ENCODE measurements at places on chromosomes 11 and 22. TPM values are rescaled to one million over a fixed set of nuclear protein-coding genes. Genes with fewer than 3 reads are reported as not detected.
A peak's percentile ranks its signal among the peaks of the same experiment; 100 is the strongest.

DNA sequence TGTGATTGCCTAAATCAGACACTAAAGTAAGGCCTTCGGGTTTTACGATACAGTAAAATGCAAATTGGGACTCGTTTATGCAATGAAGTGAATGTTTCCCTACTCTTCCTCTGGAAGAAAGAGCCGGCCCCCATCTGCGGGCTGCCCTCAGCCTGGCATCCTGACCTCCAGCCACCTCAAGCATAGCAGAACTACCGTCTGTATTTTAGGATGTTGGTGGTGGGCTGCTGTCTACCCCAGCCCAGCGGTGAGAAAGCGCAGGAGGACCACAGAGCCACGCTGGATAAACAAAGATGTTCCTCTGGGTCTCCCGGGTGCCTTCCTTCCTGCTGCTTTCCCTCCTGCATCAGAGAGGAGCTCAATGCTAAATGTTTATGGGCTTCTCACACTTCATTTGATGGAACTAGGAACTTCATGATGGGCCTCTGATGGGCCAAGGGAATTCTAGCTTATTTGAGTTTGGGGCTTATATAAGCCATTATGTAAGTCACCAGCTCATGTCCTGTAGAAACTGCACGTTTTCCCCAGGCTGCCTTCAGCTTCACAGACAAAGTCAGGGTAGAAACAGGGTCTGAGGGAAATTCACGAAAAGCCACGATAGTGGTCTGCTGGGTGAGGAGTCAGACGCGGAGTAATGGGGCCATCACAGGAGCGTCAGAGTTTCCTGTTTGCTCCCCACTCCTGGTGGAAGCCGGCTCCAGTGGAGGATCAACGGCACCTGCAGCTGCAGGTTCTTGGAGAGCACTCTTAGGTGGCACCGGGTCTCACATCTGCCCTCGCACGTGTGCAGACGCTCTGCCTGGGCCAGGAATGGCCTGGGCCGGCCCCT, 287.4 kb downstream of the BRD1 start:
- DNase-seq: peak; percentile 26
- peaks cover 7% of the 10 kb centered on the region for H3K4me1 ChIP-seq
- no peak overlapping the region for H3K27ac ChIP-seq
- no peaks in the 10 kb centered on the region for H3K36me3 ChIP-seq
- no peak overlapping the region for H3K4me3 ChIP-seq

Gene CASP5
- total RNA-seq: not detected

- H3K36me3 ChIP-seq: no peaks in the 10 kb centered on the region
- H3K27ac ChIP-seq: no peak overlapping the region
- DNase-seq: no peak
- no peaks in the 10 kb centered on the region for H3K4me1 ChIP-seq
Measured at GRCh38 chr22:37154925-37155712, 5.4 kb upstream of the IL2RB start.

- no peak for DNase-seq
- no peaks in the 10 kb centered on the region for H3K36me3 ChIP-seq
- H3K27me3 ChIP-seq: no peaks in the 10 kb centered on the region
- no peak overlapping the region for H3K27ac ChIP-seq
Measured at GRCh38 chr11:82673631-82674030, 60.0 kb downstream of the FAM181B start.

DNA sequence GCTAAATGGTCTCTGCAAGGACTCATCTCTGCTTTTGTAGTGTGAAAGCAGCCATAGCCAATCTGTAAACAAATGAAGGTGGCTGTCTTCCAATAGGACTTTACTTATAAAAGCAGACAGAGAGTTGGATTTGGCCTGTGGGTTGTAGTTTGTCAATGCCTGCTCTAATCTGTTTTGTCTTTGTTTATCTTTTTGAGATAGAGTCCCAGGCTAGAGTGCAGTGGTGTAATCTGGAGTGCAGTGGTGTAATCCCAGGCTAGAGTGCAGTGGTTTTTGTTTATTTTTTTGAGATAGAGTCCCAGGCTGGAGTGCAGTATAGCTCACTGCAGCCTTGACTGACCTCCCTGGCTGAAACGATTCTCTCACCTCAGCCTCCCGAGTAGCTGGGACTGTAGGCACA, 8.6 kb downstream of the PPP6R3 start:
- H3K27ac ChIP-seq: no peak overlapping the region
- H3K36me3 ChIP-seq: peaks cover 29% of the 10 kb centered on the region
- H3K4me1 ChIP-seq: peaks cover 10% of the 10 kb centered on the region
- H3K27me3 ChIP-seq: no peaks in the 10 kb centered on the region

Gene MS4A2
- not detected for total RNA-seq

DNA sequence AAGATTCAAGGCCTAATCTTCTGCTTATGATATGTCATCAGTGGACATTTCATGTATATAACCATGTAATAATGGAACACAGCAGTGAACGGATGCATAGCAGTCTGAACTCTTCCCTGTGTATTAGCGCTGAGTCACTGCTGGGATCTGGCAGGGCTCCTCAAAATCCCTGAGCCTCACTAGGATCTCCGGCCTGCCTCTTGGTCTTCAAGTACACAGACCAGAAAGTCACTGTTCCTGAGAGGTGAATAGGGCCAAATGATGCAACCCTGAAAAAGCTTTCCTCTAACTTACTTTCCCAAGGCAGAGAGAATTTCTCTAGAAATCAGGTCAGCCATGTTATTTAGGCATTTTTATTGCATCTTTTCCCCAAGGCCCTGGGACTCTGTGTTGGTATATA, 35.0 kb downstream of the POU2AF1 start:
- peaks cover 45% of the 10 kb centered on the region for H3K27me3 ChIP-seq
- no peak overlapping the region for H3K27ac ChIP-seq
- no peaks in the 10 kb centered on the region for H3K4me1 ChIP-seq
- no peaks in the 10 kb centered on the region for H3K36me3 ChIP-seq

Gene HDHD5
- 39.4 TPM for total RNA-seq

- no peaks in the 10 kb centered on the region for H3K27me3 ChIP-seq
- DNase-seq: peak; percentile 47
- H3K4me3 ChIP-seq: no peak overlapping the region
- H3K4me1 ChIP-seq: peaks cover 11% of the 10 kb centered on the region
- no peaks in the 10 kb centered on the region for H3K36me3 ChIP-seq
- H3K27ac ChIP-seq: no peak overlapping the region
Measured at GRCh38 chr11:116093481-116094270, 589.5 kb upstream of the CADM1 start.

Gene MPZL2
- 3.2 TPM for total RNA-seq

- peak; percentile 58 for DNase-seq
- H3K27ac ChIP-seq: no peak overlapping the region
- H3K36me3 ChIP-seq: peaks cover 9% of the 10 kb centered on the region
- peaks cover 19% of the 10 kb centered on the region for H3K27me3 ChIP-seq
- no peak overlapping the region for H3K4me3 ChIP-seq
Measured at GRCh38 chr11:113363996-113364641, 23.5 kb upstream of the ANKK1 start.

Gene BBS1
- 52.4 TPM for total RNA-seq

Gene MFNG
- 6.6 TPM for total RNA-seq

Gene MMP27
- total RNA-seq: not detected

Gene KCTD14
- 8.6 TPM for total RNA-seq

Gene LRRC10B
- 0.36 TPM for total RNA-seq

DNA sequence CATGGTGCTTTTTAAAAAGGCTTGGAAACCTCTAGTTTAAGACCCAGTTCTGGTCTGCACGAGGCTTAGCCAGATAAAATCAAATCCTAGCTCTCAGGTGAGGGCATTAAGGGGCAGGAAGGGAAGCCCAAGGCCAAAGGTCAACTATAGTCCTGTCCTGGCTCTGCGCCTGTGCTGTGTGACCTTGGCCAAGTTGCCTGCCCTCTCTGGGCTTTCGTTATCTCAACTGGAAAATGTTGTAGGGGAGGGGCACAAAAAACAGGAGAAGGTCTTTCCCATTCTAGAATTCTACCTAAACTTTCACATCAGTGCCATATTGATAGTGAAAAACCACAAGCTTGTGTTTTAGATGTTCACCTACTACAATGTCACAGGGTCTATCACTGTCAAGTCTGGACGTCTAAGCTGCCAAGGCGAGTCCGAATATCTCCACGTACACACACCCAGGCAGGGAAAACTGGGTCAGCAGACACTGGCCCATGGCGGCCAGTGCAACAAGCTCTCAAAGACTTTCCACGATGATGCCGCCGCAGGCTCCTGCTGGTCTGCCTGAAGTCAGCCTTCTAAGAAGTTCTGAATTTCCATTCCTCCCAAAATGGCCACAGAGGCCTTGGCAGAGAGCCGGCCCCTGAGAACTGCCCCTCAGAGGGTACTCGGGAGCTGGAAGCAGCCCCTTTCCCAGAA, 18.0 kb downstream of the MN1 start:
- peak overlapping the region; percentile 36 for H3K27ac ChIP-seq
- H3K4me3 ChIP-seq: no peak overlapping the region
- no peaks in the 10 kb centered on the region for H3K27me3 ChIP-seq
- no peaks in the 10 kb centered on the region for H3K4me1 ChIP-seq

Gene CCDC117
- 40.9 TPM for total RNA-seq

DNA sequence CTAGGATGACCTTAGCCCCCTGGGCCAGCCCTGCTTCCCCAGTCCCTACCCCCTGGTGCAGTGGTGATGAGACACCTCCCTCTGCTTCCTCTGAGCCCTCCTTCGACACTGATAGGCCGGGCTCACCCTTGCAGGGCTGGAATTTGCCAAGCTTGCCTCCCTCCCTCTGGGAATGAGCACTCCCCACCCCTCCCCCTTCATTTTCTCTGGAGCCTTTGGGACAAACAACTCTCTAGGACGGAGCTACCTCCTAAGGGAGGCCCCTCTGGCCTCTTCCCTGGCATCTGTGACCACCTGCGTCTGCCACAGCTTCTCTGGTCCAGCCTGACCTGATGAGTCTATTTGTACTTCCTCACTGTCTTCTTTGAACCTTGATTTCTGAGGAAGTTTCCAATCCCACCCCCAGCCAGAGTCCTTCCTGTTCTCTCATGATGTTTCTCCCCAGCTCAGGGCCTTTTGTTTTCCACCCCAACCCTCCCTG, 53.3 kb upstream of the ADA2 start:
- no peaks in the 10 kb centered on the region for H3K27me3 ChIP-seq
- peaks cover 18% of the 10 kb centered on the region for H3K4me1 ChIP-seq
- H3K27ac ChIP-seq: peak overlapping the region; percentile 72
- H3K4me3 ChIP-seq: peak overlapping the region; percentile 46
- peak; percentile 94 for DNase-seq

Gene C11orf42
- total RNA-seq: not detected

DNA sequence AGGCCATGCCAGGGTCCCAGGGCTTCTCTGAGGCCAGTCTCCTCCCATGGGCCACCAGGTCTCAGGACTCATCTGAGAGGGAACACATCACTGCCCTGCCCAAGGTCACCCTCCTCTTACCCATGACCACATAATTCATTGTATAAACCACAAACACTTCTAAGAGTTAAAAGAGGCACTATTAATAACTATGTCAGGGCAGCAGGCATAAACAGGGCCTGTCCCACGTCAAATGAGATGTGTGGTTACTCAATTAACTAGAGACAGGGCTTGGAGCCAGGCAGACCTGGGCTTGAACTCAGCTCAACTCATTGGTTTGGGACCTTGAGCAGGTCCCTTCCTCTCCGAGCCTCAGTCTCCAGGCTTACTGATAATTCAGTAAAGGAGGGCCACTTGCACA, 33.1 kb downstream of the ARAP1 start:
- no peak overlapping the region for H3K4me3 ChIP-seq
- no peaks in the 10 kb centered on the region for H3K27me3 ChIP-seq
- peaks cover 6% of the 10 kb centered on the region for H3K4me1 ChIP-seq
- DNase-seq: no peak
- peaks cover 20% of the 10 kb centered on the region for H3K36me3 ChIP-seq

DNA sequence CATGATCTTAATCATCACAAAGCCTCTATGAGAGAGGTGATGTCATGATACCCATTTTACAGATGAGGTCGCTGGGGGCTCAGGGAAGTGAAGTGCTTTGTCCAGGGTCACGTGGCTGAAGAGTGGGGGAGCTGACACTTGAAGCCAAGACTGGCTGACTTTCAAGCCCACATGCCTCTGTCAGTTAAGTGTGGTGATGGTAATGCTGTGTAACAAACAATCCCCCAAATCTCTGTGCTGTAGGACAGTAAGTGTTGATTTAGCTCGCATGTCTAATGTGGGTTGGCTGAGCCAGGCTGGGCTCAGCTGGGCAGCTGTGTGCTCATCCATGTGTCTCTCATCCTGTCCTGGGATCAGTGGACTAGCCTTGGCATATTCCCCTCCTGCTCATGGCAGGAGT, 87.1 kb upstream of the GRK3 start:
- H3K27ac ChIP-seq: no peak overlapping the region
- DNase-seq: no peak
- no peaks in the 10 kb centered on the region for H3K36me3 ChIP-seq
- no peaks in the 10 kb centered on the region for H3K4me1 ChIP-seq
- no peak overlapping the region for H3K4me3 ChIP-seq
- H3K27me3 ChIP-seq: no peaks in the 10 kb centered on the region

Gene RRAS2
- 112 TPM for total RNA-seq

GRCh38 chr22:43840431-43840830, 21.9 kb downstream of the SULT4A1 start:
- peaks cover 5% of the 10 kb centered on the region for H3K36me3 ChIP-seq
- no peak overlapping the region for H3K27ac ChIP-seq
- H3K27me3 ChIP-seq: no peaks in the 10 kb centered on the region
- no peak overlapping the region for H3K4me3 ChIP-seq
- no peak for DNase-seq

DNA sequence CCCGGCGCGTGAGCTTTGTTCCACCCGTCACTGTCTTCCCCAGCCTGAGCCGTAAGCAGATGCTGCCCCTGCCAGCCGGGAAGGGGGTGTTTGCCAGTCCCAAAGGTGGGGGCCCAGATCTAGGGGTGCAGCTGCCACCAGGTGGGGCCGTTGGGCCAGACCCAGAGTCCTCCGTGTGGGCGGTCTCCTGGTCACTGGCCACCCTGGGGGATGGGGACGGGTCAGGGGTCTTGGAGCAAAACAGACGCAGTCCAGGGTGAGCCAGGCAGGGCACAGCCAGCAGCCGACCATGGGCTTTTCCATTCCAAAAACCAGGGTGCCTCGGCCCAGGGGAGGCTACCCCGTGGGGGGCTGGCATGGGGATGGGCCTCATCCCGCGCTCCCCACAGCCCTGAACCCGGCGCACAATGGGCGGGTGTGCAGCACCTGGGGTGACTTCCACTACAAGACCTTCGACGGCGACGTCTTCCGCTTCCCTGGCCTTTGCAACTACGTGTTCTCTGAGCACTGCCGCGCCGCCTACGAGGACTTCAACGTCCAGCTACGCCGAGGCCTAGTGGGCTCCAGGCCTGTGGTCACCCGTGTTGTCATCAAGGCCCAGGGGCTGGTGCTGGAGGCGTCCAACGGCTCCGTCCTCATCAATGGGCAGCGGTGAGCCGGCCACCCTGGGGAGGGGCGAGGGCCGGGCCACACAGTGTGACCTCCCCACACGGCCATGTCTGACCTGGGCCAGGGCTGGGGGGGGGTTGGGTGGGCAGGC, 3.5 kb downstream of the MUC5B start:
- DNase-seq: peak; percentile 65
- no peaks in the 10 kb centered on the region for H3K4me1 ChIP-seq
- H3K36me3 ChIP-seq: no peaks in the 10 kb centered on the region
- no peak overlapping the region for H3K4me3 ChIP-seq
- H3K27ac ChIP-seq: no peak overlapping the region
- H3K27me3 ChIP-seq: no peaks in the 10 kb centered on the region

GRCh38 chr11:122265981-122266380, 150.0 kb upstream of the BLID start:
- H3K27me3 ChIP-seq: no peaks in the 10 kb centered on the region
- H3K27ac ChIP-seq: no peak overlapping the region
- H3K4me3 ChIP-seq: no peak overlapping the region
- no peak for DNase-seq

Data from endodermal cell (in vitro differentiated cells).